Ascending aorta (tissue), 2 donors: ENCODE measurements at places on chromosomes 12 and 14. TPM values are rescaled to one million over a fixed set of nuclear protein-coding genes. Genes with fewer than 3 reads are reported as not detected.

Gene CBX5
- total RNA-seq, result 19.4 TPM

Gene GPRC5D
- total RNA-seq, result not detected

Gene POTEM
- not detected for total RNA-seq

Gene DPPA3
- total RNA-seq, result not detected

Gene RASAL1
- total RNA-seq, result 0.64 TPM

Gene DNAH10
- not detected for total RNA-seq

DNA sequence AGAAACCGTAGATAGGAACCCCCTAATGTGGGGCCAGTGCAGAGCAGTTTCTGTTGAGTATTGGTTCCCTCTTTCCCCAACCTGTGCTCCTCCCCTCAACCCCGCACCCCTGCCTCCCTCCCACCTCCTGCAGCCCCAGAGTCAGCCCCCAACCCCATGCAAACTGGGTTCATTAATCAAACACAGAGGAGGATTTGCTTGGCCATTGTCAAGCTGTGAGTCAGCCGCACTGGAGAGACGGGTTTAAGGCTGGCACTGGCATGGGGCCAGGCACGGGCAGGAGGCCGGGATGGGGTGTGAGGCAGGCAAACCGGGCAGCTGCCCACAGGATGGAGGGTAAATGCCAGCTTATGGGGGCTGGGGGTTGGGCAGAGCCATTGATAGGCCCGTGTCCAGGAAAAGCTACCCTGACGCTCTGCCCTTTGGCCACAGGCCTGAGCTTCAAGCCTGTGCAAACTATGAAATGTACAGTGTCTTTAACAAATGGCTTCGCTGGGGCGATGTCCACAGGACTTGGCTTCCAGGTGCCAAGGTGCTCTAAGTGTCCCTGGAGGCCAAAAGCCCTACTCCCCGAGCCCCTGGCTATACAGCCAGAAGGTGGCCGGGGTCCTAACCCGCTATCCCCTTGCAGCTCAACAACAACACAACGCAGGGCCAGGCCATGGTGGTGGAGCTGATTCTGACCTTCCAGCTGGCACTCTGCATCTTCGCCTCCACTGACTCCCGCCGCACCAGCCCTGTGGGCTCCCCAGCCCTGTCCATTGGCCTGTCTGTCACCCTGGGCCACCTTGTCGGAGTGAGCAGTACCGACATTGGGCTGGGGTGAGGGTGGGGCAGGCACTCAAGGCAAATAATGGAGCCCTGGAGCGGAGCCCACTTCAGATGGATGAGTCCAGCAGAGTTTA lies 1.4 kb downstream of the AQP5 start:
- H3K4me3 ChIP-seq, result no peak overlapping the region
- H3K4me1 ChIP-seq, result no peaks in the 10 kb centered on the region
- no peaks in the 10 kb centered on the region for H3K36me3 ChIP-seq
- DNase-seq, result peak; percentile 79
- no peaks in the 10 kb centered on the region for H3K27me3 ChIP-seq

- no peaks in the 10 kb centered on the region for H3K36me3 ChIP-seq
- no peak for DNase-seq
- H3K4me3 ChIP-seq, result no peak overlapping the region
- no peak overlapping the region for H3K27ac ChIP-seq
- no peaks in the 10 kb centered on the region for H3K4me1 ChIP-seq
These were observed 103.2 kb downstream of the CMKLR1 start for GRCh38 chr12:108235985-108236263.

- no peak overlapping the region for H3K27ac ChIP-seq
- H3K27me3 ChIP-seq, result no peaks in the 10 kb centered on the region
- DNase-seq, result no peak
- no peaks in the 10 kb centered on the region for H3K4me1 ChIP-seq
- no peak overlapping the region for H3K4me3 ChIP-seq
These were observed 32.4 kb upstream of the HELB start for GRCh38 chr12:66269757-66270383.

GRCh38 chr14:22973217-22974032 lies 8.9 kb downstream of the AJUBA start:
- peaks cover 8% of the 10 kb centered on the region for H3K36me3 ChIP-seq
- DNase-seq, result no peak
- H3K4me1 ChIP-seq, result no peaks in the 10 kb centered on the region

DNA sequence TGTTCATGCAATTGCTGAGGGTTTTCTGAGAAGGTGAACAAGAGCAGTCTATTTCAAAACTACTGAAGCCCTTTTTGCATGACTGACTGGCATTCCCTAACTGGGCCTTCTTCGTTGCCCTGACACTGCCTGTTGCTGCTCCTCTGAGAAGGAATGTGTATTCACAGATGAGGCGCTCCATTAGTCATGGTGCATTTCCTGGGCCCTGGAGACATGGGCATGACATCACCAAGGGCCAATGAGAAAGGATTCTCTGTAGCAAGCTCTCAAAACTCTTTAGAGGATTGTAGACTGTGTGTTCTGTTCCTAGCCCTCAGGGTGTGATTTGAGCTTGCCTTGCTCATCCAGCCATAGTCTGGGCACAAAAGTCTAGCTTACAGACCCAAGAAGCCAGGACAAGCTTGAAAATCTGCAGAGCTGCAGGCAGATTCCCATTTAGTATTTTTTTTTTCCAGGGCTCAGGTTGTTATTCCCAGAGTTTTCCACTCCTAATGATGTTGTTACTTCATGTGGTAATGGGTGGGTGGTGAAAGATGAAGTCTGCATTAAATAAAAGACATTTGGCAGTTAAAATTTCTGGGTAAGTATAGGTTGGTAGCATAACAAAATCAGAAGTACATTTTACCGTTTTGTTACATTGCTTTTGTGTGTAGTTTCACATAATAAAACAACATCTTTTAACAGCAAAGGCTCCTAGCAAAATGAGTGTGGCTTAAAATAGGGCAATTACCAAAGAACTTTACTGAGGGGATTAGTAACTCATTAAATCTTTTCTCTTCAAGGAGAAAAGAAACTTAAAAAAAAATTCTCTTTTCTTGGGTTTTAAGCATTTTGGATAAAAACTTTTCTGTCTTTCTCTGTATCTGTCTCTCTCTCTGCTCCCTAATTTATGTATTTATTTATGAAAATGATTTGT lies 318.4 kb downstream of the RAD51B start:
- H3K4me3 ChIP-seq, result no peak overlapping the region
- peak; percentile 84 for DNase-seq
- H3K27me3 ChIP-seq, result no peaks in the 10 kb centered on the region
- no peaks in the 10 kb centered on the region for H3K4me1 ChIP-seq
- peak overlapping the region; percentile 53 for H3K27ac ChIP-seq

DNA sequence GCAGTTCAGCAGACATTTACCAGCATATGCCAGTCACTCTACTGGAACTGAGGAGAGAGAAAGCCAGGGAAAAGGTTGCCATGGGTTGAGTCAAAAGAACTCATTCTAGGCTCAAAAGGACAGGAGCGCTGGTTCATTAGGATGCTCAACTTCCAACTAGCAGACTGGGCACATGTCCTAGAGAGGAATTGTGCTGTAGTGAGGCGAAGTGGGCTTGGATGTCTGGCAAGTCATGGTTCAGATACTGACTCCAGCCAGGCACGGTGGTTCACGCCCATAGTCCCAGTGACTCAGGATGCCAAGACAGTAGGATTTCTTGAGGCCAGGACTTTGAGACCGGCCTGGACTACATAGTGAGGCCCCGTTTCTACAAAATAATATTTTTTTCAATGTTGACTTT lies 281.5 kb downstream of the CACNA1C start:
- H3K36me3 ChIP-seq, result no peaks in the 10 kb centered on the region
- no peak overlapping the region for H3K4me3 ChIP-seq
- no peaks in the 10 kb centered on the region for H3K27me3 ChIP-seq
- DNase-seq, result no peak
- H3K4me1 ChIP-seq, result peaks cover 21% of the 10 kb centered on the region
- peak overlapping the region; percentile 99 for H3K27ac ChIP-seq

GRCh38 chr14:95474941-95475340 lies 41.5 kb downstream of the SYNE3 start:
- DNase-seq, result no peak
- peaks cover 19% of the 10 kb centered on the region for H3K36me3 ChIP-seq
- H3K4me1 ChIP-seq, result no peaks in the 10 kb centered on the region
- H3K27ac ChIP-seq, result no peak overlapping the region

DNA sequence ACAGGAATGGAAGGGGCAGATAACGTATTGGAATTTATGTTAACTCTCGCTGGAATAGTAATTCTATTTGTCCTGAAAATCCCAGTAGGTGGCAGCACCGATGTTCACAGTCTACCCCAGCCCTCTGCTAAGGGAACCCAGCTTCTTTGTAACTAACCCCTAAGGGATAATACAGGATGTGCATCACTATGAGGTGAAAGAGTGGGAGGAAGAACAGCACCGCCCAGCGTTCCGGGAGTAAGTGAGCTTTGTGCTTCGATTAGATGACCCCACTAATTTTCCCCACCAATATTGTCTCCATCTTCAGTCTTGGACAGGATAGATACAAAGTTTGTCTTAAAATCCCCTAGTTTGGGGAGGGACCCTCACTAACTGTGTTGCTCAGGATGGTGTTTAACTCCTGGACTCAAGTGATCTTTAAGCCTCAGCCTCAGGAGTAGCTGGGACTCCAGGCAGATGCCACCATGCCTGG lies 2.7 kb downstream of the SLC2A3 start:
- H3K27ac ChIP-seq, result peak overlapping the region; percentile 66
- peaks cover 5% of the 10 kb centered on the region for H3K4me1 ChIP-seq
- peaks cover 35% of the 10 kb centered on the region for H3K36me3 ChIP-seq
- H3K27me3 ChIP-seq, result no peaks in the 10 kb centered on the region

DNA sequence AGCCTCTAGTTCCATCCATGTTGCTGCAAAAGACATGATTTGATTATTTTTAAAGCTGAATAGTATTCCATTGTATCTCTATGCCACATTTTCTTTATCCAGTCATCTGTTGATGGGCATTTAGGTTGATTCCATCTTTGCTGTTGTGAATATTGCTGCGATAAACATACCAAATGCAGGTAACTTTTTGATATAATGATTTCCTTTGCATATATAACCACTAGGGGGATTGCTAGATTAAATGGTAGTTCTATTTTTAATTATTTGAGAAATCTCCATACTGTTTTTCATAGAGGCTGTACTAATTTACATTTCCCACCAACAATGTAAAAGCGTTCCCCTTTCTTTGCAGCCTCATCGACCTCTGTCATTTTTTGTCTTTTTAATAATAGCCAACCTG lies 342.5 kb downstream of the MDGA2 start:
- no peaks in the 10 kb centered on the region for H3K36me3 ChIP-seq
- no peak overlapping the region for H3K27ac ChIP-seq
- no peaks in the 10 kb centered on the region for H3K4me1 ChIP-seq
- no peaks in the 10 kb centered on the region for H3K27me3 ChIP-seq
- no peak for DNase-seq
- no peak overlapping the region for H3K4me3 ChIP-seq

DNA sequence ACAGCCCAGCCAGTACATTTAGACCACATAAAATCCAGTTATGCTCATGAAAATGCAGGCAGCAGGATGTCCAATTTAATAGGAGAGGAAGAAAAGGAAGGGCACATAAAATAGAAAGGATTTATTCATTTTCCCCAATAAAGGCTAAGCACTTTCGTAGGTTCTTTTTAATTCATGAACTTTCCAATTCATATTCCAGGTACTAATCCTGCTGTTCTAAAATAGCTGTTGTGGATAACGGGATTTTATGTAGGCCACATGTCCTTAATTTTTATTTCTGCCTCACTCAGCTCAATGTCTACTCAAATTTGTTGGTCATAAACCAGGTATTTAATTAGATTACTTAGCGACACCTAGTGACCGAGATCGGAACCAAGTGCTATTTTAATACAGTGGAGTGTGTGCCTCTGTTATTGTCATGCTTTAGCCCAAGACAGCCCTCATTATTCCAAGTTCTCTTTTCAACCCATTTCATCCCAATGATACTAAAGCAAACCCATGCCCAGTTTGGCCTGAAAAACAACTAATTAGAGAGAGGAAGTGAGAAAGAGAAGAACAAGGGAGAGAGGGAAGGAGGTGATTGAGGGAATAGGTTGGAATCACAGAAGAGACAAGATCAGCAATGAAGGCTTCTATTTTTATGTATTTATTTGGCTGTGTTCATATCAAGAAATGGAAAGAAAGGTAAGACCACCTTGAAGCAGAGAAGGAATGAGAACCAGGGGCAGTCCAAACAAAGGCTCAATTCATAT lies 45.9 kb upstream of the IFNG-AS1 start:
- H3K4me1 ChIP-seq, result no peaks in the 10 kb centered on the region
- no peak for DNase-seq
- no peak overlapping the region for H3K4me3 ChIP-seq
- no peak overlapping the region for H3K27ac ChIP-seq
- H3K36me3 ChIP-seq, result no peaks in the 10 kb centered on the region

GRCh38 chr12:93358058-93358457 lies 19.7 kb upstream of the NUDT4 start:
- peaks cover 2% of the 10 kb centered on the region for H3K4me1 ChIP-seq
- no peak overlapping the region for H3K27ac ChIP-seq
- no peak overlapping the region for H3K4me3 ChIP-seq
- no peaks in the 10 kb centered on the region for H3K36me3 ChIP-seq

- no peak for DNase-seq
- H3K4me3 ChIP-seq, result no peak overlapping the region
- no peak overlapping the region for H3K27ac ChIP-seq
- H3K4me1 ChIP-seq, result no peaks in the 10 kb centered on the region
- no peaks in the 10 kb centered on the region for H3K27me3 ChIP-seq
These were observed 31.3 kb upstream of the ANP32D start for GRCh38 chr12:48441069-48441468.

- no peaks in the 10 kb centered on the region for H3K4me1 ChIP-seq
- H3K4me3 ChIP-seq, result no peak overlapping the region
- DNase-seq, result no peak
- H3K27ac ChIP-seq, result no peak overlapping the region
- no peaks in the 10 kb centered on the region for H3K27me3 ChIP-seq
These were observed 36.7 kb upstream of the RIMBP2 start for GRCh38 chr12:130752692-130753230.

- peaks cover 31% of the 10 kb centered on the region for H3K36me3 ChIP-seq
- no peak for DNase-seq
- H3K27ac ChIP-seq, result peak overlapping the region; percentile 76
- peak overlapping the region; percentile 57 for H3K4me3 ChIP-seq
- no peaks in the 10 kb centered on the region for H3K4me1 ChIP-seq
These were observed 1.1 kb downstream of the SHMT2 start for GRCh38 chr12:57230381-57231155.

DNA sequence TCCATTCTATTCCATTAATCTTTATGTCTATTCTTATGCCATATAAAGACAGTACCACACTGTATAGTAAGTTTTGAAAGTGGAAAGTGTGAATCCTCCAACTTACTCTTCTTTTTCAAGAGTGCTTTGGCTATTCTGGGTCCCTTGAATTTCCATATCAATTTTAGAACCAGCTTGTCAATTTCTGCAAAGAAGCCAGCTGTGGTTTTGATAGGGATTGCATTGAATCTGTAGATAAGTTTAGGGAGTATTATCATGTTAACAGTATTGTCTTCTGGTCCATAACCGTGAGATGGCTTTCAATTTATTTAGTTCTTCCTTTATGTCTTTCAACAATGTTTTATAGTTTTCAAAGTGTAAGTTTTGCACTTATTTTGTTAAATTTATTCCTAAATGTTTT lies 34.2 kb upstream of the GCH1 start:
- no peak overlapping the region for H3K4me3 ChIP-seq
- no peaks in the 10 kb centered on the region for H3K36me3 ChIP-seq
- H3K27ac ChIP-seq, result no peak overlapping the region
- no peak for DNase-seq
- H3K27me3 ChIP-seq, result no peaks in the 10 kb centered on the region
- H3K4me1 ChIP-seq, result no peaks in the 10 kb centered on the region

GRCh38 chr12:121748571-121749265 lies 36.2 kb downstream of the TMEM120B start:
- H3K36me3 ChIP-seq, result no peaks in the 10 kb centered on the region
- no peaks in the 10 kb centered on the region for H3K27me3 ChIP-seq
- peaks cover 1% of the 10 kb centered on the region for H3K4me1 ChIP-seq
- H3K27ac ChIP-seq, result peak overlapping the region; percentile 27
- no peak overlapping the region for H3K4me3 ChIP-seq

- no peak overlapping the region for H3K27ac ChIP-seq
- no peak for DNase-seq
- no peaks in the 10 kb centered on the region for H3K27me3 ChIP-seq
- no peak overlapping the region for H3K4me3 ChIP-seq
- H3K36me3 ChIP-seq, result no peaks in the 10 kb centered on the region
These were observed 381.7 kb downstream of the PAWR start for GRCh38 chr12:79309039-79309438.
